ENCODE measurements at places on chromosomes 1 and 21.
A peak's percentile ranks its signal among the peaks of the same experiment; 100 is the strongest.

GRCh38 chr1:71364236-71364635, 283.4 kb upstream of the ZRANB2 start:
- no peak for DNase-seq

DNA sequence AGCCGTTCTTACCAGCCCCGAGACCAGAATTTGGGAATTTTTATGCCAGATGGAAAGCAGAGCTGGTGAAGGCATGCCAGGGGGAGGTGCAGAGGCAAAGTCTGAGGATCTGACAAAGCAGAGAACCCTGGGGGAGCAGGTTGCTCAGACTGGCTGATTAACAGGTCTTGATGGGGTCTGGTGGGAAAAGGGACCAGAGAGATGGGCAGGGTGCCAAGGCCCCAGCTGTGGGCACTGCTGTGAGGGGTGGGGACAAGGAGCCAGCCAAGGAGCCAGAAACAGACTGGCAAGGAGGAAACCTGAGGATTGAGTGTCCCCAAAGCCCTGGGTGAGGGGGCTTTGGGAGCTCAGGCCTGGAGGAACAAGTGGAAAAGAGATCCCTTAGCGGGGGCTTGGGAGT, 21.4 kb downstream of the RPS6KA1 start:
- no peak for DNase-seq

DNA sequence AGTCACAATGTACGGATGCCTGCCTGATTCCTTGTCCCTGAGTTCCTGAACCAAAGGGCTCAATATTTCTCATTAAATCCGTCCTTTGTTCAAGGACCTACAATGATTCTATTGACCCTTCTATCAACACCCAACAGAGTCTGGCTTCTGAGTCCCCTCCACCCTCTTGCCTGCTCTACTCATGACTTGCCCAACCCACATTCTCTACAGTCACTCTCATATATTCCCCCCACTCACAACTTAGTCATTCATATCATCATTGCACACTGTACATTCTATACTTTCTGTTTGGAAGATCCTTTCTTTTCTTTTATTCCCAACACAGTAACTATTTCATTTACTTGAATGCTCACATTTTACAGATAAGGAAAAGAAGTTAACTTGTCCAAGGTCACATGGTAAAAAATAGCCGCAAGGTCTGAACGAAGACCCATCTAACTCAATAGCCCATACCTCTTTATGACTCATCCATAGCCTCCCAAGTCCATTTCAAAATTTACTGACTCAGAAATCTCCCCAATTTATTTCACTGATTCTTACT, 3.6 kb downstream of the OTUD7B start:
- DNase-seq = no peak

DNA sequence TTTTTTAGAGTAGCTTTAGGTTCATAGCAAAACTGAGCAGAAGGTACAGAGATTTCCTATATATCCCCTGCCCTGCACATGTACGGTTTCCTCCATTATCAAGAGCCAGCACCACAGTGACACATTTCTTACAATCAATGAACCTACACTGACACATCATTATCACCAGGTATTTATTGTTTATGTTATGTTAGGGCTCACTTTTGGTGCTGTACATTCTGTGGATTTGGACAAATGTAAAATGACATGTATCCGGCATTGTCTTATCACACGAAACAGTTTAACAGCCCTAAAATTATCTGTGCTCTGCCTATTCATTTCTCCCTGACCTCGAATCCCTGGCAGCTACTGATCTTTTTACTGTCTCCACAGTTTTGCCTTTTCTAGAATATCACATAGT, 93.7 kb upstream of the DPH5 start:
- no peak for DNase-seq

GRCh38 chr1:118366286-118366685, 181.3 kb upstream of the SPAG17 start:
- no peak for DNase-seq

- DNase-seq = no peak
Observed at GRCh38 chr1:44594353-44594752, 79.9 kb downstream of the TMEM53 start.

DNA sequence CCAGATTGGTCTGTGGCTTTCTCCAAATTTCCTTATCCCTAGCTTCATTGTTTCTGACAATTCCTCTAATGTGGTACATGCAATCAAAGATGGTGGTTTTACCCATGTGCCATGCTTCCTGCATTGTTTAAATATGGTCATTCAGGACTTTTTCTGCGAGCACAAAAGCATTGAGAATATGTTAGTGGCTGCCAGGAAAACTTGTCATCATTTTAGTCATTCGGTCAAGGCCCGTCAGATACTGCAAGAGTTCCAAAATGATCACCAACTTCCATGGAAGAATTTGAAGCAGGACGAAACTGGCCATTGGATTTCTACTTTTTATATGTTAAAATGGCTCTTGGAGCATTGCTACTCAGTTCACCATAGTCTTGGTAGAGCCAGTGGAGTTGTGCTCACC, 3.7 kb downstream of the ZBED6 start:
- DNase-seq = no peak

GRCh38 chr1:214404571-214405213, 123.7 kb downstream of the SMYD2 start:
- no peak for DNase-seq

DNA sequence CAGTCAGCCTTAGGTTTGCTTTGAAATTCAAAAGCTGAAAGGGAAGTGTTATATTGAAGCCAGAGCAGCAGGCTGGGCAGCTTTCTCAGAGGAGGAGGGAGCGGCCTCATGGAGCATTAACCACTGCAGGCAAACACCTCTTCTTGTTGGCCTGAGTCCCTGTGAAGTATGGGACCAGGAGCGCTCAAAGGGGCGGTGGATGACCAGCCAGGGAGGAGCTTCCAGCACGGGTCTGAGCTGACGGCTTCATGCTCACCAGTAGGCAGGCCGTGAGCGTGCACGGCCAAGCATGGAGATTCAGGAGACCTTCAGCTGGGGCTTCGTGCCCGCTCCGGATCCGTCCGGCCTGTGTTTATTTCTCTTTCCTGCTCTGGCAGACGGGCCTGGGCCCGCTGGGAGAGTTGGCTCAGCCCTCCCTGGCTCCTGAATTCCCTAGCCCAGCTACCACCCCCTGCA, 245.2 kb downstream of the TRABD2B start:
- peak; percentile 32 for DNase-seq

- DNase-seq = peak; percentile 37
Observed at GRCh38 chr1:226542623-226543103, 5.9 kb upstream of the STUM start.

- peak; percentile 62 for DNase-seq
Observed at GRCh38 chr1:27789540-27790041, 16.6 kb downstream of the STX12 start.

- DNase-seq = no peak
Observed at GRCh38 chr1:34758751-34759150, 789 bp upstream of the GJB4 start.

DNA sequence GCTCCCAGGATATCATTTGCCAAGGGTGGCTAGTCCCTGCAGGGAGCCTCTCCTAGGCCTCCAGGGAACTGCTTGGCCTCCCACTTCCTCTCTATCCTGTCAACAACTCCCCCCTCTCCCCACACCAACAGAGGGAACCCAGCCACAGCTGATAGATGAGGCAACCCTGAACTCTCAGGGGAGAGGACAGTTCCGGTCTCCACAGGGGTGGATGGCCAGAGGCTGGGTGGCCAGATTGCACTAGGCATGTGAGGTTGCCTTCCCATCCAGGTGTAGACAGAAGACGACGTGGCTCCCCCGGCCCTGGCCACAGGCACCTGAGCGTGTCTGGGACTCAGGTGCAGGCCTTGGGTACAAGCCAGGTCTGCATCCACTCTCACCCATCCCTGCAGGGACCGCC, 53.3 kb downstream of the TOR1AIP2 start:
- DNase-seq = peak; percentile 70

DNA sequence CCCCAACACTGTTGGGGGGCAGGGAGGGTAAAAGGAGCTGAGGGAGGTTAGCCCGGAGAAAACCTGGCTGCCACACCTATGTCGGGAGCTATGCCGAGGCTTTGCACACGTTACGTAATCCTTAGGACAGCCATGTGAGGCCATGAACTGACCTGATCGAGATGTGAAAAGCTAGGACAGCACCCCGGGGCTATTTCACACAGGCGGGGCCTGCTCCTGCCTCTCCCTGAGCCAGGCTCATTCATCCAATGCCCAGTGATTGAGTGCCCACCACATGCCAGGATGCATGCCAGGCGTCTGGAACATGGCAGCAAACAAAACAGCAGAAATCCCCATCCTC, 30.2 kb downstream of the LDLRAP1 start:
- no peak for DNase-seq

DNA sequence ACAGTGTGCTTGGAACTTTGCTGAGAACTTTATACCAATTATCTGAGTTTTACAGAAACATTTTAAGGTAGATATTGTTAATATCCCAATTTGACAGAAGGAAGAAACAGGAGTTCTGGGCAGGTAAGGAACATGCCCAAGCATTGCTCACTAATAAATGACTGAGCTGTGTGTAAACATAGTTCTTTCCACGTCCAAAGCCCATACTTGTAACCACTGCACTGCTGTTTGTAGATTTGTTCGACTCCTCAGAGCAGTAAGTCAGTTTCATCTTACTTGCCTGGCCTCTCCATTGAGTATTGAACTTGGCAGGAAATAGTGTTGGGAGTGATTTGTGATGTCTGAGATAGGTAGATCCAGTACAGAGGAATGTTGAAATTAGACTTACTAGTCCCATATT, 335.1 kb downstream of the KIF26B start:
- DNase-seq = no peak

GRCh38 chr1:78375996-78376395, 114.8 kb upstream of the PTGFR start:
- no peak for DNase-seq

GRCh38 chr1:34668063-34668462, 86.8 kb upstream of the GJB5 start:
- no peak for DNase-seq

DNA sequence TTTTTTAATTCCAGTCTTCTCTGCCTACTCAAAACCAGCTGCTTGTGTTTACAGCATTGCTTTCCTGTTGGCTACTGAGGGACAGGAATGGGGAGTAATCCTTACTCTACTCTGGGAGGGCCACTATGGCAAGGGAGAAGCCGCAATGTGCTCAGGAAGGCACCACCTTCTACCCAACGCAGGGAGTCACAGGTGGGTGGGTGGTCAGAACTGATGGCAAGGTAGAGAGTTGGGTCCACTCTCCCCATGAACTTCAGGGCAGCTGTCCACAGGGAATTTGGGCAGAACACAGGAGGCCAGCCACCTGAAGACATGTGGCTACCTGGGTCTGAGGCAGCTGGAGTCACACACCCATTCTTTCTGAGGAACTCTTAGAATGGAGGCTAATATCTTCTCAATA, 40.5 kb upstream of the HMGB4 start:
- DNase-seq = no peak

- no peak for DNase-seq
Observed at GRCh38 chr1:25128121-25128621, 104.1 kb downstream of the SYF2 start.

- peak; percentile 34 for DNase-seq
Observed at GRCh38 chr1:61318319-61319125, 236.2 kb downstream of the NFIA start.

DNA sequence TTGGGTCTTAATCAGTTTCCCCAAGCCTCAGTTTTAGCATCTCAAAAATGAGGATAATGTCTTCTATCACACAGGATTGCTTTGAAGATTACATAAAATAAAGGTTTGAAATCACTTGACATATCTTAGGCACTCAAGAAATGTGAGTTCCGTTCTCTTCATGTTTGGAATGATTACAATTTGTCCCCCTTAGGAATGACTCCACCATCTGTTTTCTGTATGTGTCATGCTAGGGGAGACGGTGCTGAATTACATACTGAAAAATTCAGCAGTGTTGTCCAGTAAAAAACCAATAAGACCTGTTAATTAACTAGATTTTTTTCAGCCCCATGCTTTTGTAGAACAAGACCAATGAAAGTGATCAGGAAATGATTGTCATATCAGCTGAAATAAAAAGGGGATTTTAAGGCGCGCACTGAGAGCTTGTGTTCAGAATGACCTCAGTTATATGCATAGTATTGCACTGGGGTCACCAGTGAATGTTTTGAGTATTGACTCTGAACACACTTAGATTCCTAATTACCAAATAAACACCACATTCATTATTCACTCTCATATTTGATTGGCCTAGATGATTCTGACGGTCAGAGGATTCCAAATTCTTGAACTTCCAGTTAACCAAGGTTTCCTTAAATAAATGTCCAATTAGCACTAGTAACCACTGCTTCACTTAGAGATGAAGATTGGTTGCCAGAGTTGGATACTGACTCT, 114.5 kb upstream of the KCNK2 start:
- no peak for DNase-seq

DNA sequence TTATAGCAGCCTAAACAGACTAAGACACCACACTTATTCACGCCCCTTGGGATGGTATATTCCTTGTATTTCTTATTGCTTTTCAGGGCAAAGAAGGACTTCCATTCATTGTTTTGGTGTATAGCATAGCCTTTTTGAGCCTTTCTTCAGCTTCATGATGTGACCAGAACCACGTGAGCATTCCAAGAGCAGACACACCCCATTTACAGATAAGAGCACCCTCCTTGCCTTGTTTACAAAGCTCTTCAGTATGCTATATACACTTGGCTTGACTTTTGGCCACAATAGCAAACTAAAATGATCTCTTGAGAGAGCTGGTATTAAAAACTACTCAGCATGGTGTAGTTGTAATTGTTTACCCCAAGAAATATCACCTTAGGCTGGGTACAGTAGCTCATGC, 78.7 kb downstream of the PIK3R3 start:
- no peak for DNase-seq

GRCh38 chr1:194062962-194063361, 876.5 kb upstream of the B3GALT2 start:
- no peak for DNase-seq

DNA sequence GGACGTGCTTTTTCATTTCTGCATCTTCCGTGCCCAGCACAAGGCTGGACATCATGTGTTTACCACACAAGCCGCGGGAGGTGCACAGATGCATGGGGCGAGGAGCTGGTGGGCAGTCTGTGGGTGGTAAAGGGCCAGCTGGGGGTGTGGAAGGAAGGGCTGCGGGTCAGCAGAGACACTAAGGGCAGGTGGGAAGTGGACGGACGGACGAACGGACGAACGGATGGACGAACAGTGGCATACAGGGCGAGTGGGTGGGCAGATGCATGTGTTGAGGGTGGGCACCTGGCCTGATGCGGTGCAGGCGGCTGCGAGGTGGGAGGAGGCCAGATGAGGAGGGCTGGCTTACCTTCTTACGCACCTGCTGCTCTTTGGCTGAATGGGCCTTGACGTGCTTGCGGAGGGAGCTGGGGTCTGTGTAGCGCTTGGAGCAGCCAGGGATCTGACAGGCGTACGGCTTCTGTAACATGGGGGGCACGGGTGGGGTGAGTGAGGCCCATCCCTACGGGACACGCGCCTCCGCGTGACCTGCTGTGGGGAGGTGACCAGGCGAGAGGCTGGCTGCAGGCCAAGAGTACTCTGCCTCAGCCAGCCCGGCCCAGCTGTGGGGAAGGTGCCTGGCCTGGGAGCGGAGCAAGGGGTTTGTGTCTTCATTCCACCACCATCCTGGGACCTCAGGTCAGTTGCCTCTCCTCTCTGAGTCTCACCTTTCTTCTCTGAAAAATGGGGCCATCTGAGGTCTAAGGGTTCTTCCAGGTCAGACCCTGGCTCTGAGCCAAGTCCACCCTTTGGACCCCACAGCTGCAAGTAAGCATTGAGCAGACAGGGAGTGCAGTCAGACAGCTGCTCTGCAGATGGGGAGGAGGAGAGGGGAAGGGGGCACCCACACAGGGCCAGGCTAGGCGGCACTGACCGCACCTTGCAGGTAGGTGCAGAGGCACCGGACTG, 65.5 kb downstream of the DMRTB1 start:
- DNase-seq = peak; percentile 65
